Muscle of back (tissue), 13 donors: ENCODE measurements at places on chromosomes 7 and 10.
A peak's percentile ranks its signal among the peaks of the same experiment; 100 is the strongest.

DNA sequence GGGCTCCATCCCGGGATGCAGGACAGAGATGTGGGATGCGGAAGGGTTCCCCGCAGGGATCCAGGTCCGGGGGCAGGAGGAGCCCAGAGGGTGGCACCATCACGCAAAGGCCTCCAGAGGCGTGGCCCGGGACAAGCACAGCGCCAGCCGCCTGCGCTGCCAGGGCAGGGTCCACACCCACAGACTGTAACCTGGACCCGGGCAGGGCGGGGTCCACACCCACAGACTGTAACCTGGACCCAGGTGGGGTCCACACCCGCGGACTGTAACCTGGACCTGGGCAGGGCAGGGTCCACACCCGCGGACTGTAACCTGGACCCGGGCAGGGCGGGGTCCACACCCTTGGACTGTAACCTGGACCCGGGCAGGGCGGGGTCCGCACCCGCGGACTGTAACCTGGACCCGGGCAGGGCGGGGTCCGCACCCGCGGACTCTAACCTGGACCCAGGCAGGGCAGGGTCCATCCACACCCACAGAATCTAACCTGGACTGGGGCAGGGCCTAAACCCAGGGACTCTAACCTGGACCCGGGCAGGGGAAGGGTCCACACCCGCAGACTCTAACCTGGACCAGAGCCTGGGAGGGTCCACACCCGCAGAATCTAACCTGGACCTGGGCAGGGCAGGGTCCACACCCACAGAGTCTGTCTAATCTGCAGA is 37.5 kb upstream of the SUN1 start:
- DNase-seq, result no peak

GRCh38 chr10:13340626-13341376 is 7.3 kb downstream of the SEPHS1 start:
- no peak for DNase-seq

DNA sequence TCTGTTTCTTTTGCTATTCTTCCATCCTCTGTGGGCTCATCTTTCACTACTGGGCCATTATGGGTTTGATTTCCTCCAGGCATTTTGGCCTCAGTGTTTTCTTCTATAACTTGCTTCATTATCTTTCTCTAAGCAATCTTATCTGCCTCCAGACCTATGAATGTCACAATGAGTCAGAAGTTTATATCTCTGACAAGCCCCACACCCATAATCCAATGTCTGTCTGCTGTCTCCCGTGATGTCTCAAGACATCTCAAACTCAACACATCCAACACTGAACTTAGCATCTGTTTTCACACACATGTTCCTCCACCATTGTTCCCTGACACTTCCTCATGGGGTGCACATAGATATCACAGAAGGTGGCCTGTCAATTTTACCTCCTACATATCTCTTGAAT is 46.7 kb upstream of the RHOBTB1 start:
- DNase-seq, result no peak

DNA sequence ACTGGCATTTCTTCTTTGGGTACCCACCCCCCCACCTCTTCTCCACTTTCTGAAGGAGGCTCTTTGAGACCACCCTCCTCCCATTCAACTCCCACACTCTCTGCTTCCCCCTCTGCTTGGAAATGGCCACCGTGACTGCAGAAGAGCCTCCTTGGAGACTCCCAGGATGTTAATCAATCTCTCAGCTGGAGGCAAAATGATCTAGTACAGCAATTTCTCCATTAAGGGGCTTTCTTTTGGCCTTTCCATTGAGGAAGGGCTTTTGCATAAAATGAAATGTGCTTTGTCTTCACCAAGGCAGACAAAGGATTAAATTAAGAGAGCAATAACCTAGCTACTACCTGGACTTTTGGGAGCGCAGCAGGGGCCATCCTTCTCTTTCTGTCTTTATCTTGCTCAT is 26.1 kb downstream of the CDHR3 start:
- DNase-seq, result no peak

- DNase-seq, result no peak
Observed at GRCh38 chr7:69109246-69109645, 489.0 kb upstream of the AUTS2 start.

DNA sequence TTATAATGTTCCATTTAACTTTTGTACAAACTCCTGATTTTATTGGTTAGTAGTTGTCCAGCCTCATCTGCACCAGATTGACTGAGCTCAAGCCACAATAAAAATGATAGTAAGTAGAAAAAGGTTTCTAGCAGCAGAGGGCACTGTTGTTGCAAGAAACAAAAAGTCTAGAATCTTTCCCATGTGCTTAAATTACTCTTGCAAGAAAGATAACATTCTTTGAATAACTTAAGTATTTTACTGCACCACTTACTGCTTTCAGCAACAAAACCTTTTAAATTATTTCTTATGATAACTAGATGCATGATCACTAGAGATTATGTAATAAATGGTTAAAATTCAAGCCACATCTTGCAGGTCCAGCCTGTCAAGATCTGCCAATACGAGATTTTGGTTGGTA is 27.0 kb downstream of the LMOD2 start:
- DNase-seq, result peak; percentile 42

GRCh38 chr10:36441557-36441956 is 683.8 kb upstream of the ANKRD30A start:
- DNase-seq, result no peak

GRCh38 chr10:49696311-49696710 is 16.9 kb downstream of the C10orf53 start:
- DNase-seq, result no peak

- DNase-seq, result no peak
Observed at GRCh38 chr10:17290226-17290625, 62.2 kb downstream of the VIM start.

DNA sequence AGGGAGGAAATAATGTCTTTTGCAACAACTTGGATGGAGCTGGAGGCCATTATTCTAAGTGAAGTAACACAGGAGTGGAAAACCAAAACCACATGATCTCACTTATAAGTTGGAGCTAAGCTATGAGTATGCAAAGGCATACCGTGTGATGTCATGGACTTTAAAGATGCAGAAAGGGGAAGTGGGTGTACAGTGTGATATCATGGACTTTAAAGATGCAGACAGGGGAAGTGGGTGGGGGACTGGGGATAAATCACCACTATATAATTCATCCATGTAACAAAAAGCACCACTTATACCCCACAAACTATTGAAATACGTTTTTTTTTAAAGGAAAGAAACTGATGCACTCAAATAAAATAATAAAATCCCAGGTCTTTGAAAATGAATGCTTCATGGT is 29.5 kb downstream of the LYZL2 start:
- DNase-seq, result no peak

GRCh38 chr10:119686465-119687191 is 35.4 kb downstream of the BAG3 start:
- peak; percentile 91 for DNase-seq

- DNase-seq, result peak; percentile 11
Observed at GRCh38 chr7:86961686-86962085, 97.8 kb downstream of the ELAPOR2 start.

- DNase-seq, result no peak
Observed at GRCh38 chr10:112708461-112708860, 241.6 kb upstream of the TCF7L2 start.

DNA sequence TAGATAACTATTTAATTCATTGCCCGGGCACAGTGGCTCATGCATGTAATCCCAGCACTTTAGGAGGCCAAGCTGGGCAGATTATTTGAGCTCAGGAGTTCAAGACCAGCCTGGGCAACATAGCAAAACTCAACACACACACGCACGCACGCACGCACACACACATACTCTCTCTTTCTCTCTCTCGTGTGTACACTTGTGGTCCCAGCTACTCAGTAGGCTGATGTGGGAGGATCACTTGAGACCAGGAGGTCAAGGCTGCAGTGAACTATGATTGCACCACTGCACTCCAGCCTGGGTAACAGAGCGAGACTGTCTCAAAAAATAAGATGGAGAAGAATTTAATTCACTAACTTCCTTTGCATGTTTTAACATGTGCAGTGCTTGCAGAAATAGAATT is 38.1 kb downstream of the PTPN12 start:
- no peak for DNase-seq

GRCh38 chr7:123864966-123865365 is 20.0 kb downstream of the HYAL4 start:
- no peak for DNase-seq

DNA sequence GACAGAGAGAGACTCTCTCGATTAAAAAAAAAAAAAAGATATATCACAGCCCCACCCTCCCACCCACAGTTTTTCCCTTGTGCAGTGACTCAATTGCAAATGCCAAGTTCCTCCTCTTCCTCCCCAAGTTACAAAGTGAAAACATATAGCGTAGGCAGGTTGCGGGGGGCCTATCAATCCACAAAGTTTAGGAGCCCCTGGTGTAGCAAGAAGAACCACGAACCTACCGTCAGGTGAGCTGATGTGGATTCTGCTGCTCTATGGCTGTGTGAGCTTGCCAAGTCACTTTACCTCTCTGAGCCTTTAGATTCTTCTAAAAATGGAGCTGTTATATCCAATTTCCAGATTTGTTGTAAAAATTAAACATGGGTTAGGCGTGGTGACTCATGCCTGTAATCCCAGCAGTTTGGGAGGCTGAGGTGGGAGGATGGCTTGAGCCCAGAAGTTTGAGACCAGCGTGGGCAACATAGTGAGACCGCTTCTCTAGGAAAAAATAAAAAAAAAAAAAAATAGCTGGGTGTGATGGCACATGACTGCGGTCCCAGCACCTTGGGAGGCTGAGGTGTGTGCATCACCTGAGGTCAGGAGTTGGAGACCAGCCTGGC is 8.2 kb upstream of the RHBDD2 start:
- no peak for DNase-seq

DNA sequence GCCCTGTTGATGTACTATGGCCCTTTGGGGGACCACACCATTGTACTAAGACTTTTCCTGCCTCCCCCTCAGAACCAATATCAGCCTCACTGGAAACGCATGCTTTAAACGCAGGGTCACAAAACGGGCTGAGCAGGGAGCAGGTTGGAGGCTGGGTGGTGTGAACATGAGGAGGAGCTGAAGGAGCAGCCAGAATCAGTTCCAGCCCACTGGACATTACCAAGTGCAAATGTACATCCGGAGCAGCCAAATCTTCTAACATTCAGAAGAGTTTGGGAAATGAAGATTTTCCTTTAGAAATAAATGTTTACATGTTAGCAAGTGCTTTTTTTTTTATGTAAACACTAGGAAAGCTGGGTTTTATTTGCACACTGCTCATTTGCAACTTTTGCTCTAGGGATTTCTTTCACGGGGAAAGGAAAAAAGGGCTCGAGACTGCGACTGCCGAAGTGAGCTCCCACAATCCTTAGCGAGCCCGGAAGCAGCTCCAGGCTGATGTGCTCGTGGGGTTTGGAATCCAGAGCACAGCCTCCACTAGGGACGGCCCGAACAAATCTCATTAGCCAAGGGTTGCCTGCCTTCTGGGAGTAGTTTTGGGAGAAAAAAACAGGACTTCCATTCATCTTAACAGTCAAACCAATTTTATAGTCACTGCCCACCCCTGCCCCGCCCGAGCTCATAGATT is 108.0 kb upstream of the YAE1 start:
- DNase-seq, result peak; percentile 12

DNA sequence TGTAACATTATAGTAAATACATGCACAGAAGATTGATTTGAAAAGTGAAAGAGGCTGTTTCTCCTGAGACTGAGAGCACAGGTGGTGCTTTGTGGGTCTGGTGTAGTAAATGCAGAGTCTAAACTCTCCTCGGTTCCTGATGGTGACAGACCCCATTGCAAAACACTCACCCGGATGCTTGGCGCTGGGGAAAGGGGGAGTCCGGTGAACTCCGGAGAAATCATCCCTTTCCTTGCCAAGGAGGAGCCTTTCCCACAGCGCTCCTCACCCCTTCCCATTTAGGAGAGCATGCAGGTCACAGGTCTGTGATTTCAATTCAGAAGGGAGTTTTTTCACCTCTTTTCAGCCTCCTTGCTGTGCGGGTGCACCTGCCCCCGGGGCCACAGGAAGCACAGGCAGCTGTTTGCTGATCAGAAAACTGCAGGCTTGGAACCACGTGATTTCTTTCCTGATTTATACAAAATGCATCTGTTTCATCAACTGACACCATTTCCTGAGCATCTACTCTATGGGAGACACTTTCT is 75.6 kb upstream of the LYZL2 start:
- no peak for DNase-seq

- DNase-seq, result no peak
Observed at GRCh38 chr7:43792471-43793150, 34.1 kb downstream of the BLVRA start.

GRCh38 chr10:128050936-128051335 is 75.3 kb downstream of the MKI67 start:
- peak; percentile 52 for DNase-seq

- DNase-seq, result no peak
Observed at GRCh38 chr7:50268990-50269389, 35.5 kb upstream of the IKZF1 start.

GRCh38 chr7:130648580-130648979 is 20.0 kb downstream of the COPG2 start:
- DNase-seq, result no peak

GRCh38 chr10:95026461-95026860 is 42.8 kb downstream of the CYP2C8 start:
- DNase-seq, result no peak

- no peak for DNase-seq
Observed at GRCh38 chr10:20276127-20276979, 460.1 kb downstream of the PLXDC2 start.

DNA sequence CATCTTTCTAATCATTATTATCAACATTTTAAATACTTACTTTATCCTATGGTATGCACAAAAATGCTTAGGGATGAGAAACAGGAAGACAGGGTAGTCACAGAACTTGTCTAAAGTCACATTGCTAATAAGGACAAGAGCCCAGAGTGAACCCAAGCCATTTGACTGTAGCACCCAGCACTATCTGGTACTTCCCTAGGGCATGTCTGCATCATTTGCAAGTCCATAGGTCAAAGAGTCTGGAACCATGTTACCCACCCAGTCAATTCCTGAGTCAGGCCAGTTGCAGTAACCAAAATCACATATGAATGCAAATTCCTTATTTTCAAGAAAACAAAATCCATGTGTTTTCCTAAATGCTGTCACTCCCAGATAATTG is 19.1 kb downstream of the ASAH2 start:
- DNase-seq, result no peak

DNA sequence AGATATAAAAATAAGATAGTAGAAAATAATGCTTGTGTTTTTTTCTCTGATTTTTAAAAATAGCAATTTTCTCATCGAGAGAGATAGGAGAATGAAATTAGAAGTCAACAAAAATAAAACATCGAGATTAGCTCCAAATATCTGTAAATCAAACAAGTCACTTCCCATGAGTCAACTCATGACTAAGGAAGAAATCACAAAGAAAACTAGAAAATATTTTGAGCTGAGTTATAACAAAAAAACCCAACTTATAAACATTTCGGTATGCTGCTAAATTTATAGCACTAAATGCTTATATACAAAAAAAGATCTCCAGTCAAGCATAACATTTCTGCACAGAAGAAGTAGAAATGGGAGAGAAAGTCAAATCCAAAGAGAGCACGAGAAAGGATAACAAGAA is 140.1 kb downstream of the ITGA8 start:
- DNase-seq, result no peak

DNA sequence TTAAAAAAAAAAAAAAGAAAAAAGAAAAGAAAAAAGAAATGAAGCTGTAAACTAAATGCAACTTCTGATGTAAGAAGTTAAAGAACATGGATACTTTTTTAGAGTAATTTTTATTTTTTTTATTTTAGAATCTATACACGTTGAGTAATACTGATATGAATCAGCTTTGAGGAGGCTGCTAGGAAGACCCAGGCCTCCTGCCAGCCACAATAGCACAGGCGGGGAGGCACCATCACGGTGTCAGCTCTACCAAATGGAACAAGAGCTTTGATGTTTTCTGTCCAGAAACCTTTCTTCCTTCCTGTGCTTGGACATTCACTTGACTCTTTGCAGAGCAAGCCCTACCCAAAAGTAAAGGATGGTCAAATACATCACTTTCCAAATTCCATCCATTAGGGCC is 45.3 kb upstream of the EGR2 start:
- no peak for DNase-seq

GRCh38 chr10:58512491-58513187 is at the start of gene BICC1:
Gene BICC1, plus strand, starts transcription at chr10:58512872. Its CDS starts 272 bp downstream, at chr10:58513144.
- peak; percentile 94 for DNase-seq
